ENCODE measurements at places on chromosomes 3 and 15.
A peak's percentile ranks its signal among the peaks of the same experiment; 100 is the strongest.

- no peak for DNase-seq
Observed at GRCh38 chr15:50653156-50653743, 33.3 kb downstream of the TRPM7 start.

GRCh38 chr3:111072031-111072921 is 660 bp downstream of the NECTIN3 start:
- no peak for DNase-seq

- no peak for DNase-seq
Observed at GRCh38 chr3:35322070-35322469, 317.3 kb upstream of the ARPP21 start.

- no peak for DNase-seq
Observed at GRCh38 chr3:134441321-134441720, 44.5 kb downstream of the ANAPC13 start.

DNA sequence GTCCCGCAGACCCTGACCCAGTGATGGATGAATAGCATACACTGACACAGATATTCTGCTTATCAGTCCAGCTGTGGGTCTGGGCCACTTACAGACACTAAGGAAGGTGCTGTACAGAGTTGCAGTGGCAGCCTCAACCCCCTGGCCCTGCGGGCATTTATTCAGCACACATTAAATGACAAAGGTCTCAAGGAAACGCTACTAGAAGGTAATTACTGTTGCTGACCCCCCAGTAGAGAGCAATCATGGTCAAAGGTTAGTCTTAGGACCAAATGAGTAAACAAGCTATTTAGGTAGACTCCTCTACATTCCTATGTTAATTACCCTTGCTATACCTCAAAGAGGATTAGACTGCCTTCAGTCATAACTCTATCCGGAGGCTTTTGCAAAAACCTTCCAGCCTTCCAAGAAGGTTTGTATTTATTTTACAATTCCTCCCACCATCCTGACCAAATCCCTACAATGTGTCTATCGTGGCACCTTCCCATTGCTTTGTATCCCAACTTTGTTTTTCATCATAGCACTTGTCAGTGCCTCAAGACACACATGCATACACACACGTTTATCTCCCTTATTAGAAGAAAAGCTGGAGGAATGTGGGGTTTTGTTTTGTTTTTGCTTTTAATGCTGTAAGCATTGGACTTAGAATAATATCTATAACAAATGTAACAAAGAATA is 227.9 kb downstream of the PYDC2 start:
- no peak for DNase-seq

GRCh38 chr3:120192579-120192978 is 92.4 kb downstream of the GPR156 start:
- no peak for DNase-seq

DNA sequence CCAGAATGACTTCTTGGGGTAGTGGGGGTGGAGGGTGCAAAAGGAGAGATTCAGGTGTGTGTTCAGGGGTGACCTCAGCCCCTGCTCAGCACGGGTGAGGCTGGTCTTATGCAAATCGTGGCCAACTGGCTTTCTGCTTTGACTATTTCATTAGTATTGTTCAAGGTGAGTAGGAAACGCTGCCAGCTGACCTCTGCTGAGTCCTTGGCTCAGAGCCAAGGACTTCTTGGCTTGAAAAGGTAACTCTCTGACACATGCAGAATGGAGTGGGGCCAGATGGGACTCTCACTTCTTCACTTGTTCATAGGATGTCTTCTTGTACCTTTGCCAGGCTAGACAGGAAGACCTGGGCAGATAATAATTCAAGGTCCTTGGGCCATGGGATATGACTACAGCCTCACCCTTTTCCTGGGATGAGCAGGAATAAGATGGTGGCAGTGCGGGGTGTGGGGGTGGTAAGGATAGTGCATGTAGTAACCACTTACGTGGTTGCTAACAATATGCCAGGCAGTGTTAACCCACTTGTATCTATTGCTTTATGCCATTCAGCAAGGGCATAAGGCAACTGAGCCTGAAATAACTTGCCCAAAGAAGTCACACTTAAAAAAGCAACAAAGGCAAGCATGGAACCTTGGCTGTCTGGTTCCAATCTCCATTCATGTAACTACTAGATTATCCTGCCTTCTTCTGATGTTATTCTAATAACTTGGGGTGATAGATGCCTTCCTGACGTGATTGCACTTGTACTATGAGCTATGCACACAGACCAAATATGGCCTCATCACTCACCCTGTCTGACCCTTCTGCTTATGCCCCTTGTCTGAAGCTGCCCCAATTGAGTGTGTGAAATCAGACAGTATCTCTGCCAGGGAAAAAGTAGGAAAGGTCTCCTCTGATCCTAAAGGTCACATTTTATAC is 193.1 kb downstream of the NR1D2 start:
- DNase-seq = no peak

GRCh38 chr15:34043391-34043790 is 4.4 kb upstream of the AVEN start:
- no peak for DNase-seq

DNA sequence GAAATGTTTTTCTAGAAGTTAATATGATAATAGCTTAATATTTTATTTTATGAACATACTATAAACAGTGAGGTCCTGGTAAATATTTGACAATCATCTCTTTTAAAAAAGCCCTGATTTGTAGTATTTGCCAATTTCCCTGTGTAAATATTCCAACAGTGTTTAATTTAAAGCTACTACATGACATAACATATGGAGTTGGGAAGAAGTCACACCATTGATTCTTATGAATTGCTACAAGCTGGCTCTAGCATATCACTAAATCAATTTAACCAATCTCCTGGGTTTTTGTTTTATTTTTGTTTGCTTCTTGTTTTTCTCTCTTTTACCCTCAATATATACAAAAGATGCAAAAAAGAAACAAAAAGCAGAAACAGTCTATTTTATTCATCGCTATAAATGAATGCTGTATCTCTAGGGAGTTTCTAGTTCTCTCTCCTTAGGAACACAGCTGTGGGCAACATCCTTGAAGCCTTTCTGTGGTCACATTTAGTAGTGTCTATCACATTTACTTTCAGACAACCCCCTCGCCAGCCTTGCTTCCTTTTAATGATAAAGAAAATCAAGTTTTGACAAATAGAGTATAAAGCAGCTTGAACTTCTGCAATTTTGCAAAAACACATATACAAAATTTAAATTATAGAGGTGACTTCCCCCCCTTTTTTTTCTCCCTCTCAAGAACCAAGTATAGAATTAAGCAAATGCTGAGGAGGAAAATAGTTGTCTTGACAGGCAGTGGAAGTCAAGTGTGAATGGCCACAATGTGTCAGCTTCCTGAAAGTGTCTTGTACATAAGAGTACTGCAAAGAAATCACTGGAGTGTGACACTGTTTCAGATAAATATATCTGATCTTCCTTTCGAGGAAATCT is 21.4 kb downstream of the CCR1 start:
- DNase-seq = no peak

DNA sequence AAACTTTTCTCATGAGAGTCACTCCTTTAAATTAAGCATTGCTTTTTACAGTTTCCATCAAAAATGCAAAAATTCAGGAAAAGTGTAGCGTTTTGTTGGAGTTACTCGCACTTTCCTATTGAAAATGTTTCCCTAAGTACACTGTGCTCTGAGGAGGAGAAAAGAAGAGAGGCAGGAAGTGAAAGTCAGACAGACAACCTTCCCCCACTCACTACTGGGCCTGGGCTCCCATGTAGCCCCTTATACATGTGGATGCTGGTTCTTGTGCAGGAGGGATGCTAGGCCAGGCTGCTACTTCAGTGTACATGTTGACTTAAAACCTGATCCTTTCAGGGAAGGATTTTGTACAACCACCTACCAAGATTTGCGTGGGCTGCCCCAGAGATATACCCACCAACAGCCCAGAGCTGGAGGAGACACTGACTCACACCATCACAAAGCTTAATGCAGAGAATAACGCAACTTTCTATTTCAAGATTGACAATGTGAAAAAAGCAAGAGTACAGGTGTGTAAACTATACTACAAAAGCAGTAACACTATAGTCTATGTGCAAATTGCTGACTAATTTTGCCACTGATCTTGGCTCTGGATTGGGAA is 15.1 kb downstream of the KNG1 start:
- no peak for DNase-seq

GRCh38 chr3:93989241-93989640 is 9.3 kb downstream of the ARL13B start:
- no peak for DNase-seq

GRCh38 chr3:129718201-129718600 is 111.7 kb upstream of the PLXND1 start:
- DNase-seq = no peak

DNA sequence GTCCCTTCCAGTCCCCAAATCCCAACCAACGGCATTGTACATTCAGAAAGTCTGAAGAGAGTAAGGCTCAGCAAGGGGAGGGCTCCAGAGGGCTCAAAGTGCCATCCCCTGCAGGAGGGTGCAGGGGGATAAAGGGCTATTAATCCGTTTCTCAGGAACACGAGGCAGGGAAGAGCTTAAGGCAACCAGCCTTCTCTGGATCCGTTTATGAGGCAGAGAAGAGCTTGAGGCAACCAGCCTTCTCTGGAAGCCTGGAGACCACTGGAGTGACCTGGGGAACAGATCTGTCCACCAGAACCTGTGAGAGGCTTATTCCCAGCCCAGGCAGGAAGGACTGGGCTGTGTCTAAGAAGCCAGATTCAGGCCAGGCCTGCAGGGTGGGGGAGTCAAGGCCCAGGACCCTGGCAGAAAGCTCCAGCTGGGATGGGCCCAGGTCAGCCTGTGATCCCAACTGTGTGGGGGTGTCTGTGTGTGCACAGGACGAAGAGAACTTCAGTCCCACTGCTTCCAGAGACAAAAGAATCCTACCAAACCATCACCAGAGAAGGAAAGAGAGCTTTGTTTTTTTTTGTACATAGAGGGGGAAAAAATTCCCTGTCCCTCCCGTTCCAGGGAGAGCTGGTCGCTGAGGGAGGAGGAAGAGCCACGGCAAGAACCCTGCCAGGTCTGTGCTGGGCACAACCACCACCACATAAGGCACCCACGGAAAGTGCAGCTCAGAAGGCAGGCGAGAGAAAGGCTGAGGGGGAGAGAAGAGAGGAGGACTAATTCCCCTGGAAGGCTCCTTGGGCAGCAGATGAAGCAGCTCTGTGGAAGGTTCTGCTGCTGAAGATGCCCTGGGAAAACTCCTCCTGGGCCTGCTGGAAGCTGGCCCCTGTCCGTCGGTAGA is 1.6 kb upstream of the ULK3 start:
- no peak for DNase-seq

DNA sequence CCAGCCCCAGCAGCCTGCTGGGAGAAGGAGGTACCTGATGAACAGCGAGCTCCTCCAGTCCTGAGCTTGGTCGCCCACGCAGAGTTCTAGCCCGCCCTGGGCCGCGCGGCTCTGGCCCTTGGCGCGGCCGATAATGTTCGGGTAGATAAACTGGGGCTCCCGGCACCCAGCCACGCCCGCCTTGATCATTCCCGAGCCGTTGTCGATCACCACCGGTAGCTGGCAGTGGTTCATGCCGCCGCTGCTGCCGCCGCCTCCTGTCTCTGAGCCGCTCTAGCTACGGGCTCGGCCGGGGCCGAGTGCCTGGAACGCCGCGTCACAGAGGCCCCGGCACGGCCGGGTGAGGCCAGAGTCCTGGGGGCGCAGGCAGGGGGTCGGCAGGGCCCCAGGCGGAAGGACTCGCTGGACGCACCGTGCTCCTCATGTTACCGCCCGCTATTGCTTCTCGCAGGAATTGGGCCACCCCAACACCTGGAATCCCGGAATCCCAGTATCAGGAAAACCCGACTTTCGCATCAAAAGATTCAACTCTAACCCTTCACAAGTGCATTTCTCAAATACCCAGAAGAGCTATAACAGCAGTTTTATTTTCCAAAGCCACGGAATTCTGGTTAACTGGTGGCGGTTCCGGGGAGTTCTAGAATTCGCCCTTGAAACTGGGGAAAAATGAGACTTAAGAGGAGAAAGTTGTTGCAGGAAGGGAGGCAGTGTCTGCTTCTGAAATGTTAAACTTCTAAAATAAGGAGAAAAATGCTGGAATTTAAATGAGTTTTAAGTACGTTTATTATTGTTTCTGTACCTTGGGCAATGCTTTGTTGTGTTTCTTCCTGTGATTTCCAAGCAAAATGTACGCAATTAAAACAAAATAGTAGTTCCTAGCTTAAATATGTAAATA is at the start of gene ACTRT3:
Gene ACTRT3 (minus strand): TSS at position 275 of the 895 bp plus-strand sequence. CDS start 41 bp downstream, at position 234.
- peak; percentile 56 for DNase-seq

DNA sequence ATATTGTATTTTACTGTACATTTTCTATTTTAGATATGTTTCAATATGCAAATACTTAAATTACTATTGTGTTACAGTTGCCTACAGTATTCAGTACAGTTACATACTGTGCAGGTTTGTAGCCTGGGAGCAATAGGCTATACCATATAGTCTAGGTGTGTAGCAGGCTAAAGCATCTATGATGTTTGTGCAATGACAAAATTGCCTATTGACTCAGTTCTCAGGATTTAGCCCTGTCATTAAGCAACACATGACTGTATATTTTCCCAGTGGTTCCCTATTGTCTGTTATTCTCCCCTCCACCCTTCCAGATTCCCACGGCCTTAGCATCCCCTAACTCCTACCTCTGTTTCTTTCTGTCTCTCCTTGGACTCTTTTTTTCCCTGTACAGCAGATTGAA is 10.7 kb downstream of the MOBP start:
- DNase-seq = no peak
